Glomerular endothelial cell (primary cell): ENCODE measurements at places on chromosomes 2 and 18. TPM values are rescaled to one million over a fixed set of nuclear protein-coding genes. Genes with fewer than 3 reads are reported as not detected.
A peak's percentile ranks its signal among the peaks of the same experiment; 100 is the strongest.

DNA sequence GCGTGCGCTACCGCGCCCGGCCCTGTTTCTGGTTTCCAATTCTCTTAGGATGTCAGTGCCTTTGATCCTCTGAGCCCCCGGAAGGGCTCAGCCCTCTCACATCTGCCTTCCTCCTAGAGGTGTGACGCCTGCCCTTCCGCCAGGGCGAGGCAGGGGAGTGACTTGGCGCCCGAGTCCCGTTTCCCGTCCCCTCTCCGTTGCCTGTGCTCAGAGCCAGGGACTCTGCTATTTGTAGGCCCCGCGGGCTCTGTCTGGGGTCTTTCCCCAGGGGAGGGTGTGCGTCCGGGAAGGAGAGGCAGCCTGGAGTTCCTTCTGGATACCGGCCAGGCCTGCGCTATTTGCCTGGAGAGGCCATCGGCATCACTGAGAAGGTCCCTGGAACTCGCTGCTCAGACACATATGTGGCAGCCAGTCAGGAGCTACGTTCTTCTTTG lies 103.7 kb upstream of the TAF1B start:
- no peak for DNase-seq

- peak; percentile 77 for DNase-seq
Measured at GRCh38 chr2:65576861-65577601, 144.6 kb upstream of the SPRED2 start.

DNA sequence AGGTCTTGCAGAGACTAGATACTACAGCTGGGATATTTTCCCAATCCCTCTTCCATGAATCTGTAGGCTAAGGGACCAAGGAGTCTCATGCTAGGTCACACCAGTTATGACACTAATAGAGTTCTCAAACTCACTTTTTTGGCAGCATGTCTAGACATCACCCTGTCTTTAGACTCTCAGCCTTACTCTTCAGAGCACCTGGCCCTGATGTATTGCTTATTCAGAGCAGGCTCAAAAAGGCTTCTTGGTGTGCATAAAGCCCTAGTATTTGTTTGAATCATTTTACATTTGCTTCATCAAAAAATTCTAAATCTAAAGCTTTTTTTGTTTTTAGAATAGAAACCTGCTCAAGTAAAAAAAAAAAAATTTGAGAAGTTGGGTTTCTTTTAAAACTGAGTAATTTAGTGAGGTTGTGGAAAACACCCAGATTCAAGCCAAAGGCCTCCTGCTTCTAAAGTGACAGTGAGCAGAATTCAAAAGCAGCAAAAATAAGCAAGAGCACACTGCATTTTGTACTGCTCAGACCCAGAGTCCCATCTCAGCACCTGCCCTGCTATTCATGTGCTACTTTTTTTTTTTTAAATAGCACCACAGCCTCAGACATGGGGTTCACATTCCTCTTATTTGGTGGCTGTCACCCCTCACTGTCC lies 18.0 kb upstream of the DNAH6 start:
- DNase-seq, result no peak

The ICOS gene
- total RNA-seq, result not detected in 2 replicates

GRCh38 chr18:32096946-32097345 lies 5.3 kb downstream of the RNF138 start:
- DNase-seq, result no peak
